Adrenal gland (tissue), 19 donors: ENCODE measurements at places on chromosomes 16 and 17.

GRCh38 chr16:83159049-83159448 lies 532.3 kb downstream of the CDH13 start:
- DNase-seq = no peak

DNA sequence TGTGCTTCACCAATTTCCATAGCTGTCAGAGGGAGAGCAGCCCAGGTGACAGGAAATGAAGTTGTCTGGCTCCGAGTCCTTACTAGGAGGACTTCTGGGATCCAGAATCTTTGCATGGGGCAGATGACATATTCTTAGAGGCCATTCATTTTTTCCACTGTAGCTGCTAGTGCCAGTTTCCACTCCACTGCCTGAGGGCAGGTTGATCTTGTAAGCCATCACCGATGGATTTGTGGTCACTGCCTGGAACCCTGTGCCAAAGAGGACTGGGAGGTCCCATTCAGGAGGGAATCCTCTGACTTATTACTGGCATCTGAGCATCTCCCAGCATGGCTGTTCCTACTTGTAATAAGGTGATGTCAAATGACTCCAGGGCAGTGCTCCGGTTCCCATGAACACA lies 144.1 kb upstream of the KCNJ18 start:
- no peak for DNase-seq

DNA sequence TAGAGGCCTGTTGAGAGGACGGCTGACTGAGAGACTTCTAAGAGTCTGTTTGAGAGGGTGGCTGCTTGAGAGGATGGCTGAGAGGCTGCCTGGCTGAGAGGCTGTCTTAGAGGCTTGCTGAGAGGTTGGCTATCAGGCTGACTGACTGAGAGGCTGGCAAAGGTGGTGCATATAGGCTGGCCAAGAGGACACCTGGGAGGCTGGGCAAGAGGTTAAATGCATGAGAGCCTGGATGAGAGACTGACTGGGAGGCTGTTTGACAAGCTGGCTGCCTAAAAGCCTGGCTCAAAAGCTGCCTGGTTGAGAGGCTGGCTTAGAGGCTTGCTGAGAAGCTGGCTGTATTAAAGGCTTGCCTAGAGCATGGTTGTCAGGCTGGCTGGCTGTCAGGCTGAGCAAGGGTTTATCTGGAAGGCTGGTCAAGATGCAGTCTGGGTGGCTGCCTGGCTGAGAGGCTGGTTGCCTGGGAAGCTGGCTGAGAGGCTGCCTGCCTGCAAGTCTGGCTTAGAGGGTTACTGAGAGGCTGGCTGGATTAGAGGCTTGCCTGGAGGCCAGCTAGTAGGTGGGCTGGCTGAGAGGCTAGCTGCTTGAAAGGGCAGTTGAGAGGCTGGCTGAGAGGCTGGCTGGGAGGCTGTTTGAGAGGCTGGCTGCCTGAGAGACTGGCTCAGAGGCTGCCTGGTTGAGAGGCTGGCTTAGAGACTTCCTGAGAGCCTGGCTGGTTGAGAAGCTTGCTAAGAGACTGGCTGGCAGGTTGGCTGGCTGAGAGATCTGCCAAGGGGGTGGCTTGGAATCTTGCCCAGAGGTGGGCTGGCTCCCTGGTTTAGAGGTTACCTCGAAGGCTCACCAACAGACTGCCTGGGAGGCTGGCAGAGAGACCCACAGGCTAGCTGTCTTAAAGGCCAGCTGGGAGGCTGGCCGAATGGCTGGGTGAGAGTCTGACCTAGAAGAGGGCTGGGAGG lies 38.3 kb upstream of the ACSM2B start:
- no peak for DNase-seq

GRCh38 chr17:81347437-81347836 lies 47.8 kb upstream of the BAHCC1 start:
- no peak for DNase-seq

GRCh38 chr17:8421571-8421970 lies 14.1 kb upstream of the NDEL1 start:
- no peak for DNase-seq

GRCh38 chr16:22323173-22323958 lies 26.2 kb downstream of the POLR3E start:
- no peak for DNase-seq

GRCh38 chr17:45225964-45226530 lies 4.4 kb downstream of the FMNL1 start:
- DNase-seq = peak; percentile 70

- no peak for DNase-seq
These were observed 217.3 kb upstream of the IRX3 start for GRCh38 chr16:54503856-54504219.

- DNase-seq = no peak
These were observed 5.4 kb upstream of the FSCN2 start for GRCh38 chr17:81522491-81523401.

DNA sequence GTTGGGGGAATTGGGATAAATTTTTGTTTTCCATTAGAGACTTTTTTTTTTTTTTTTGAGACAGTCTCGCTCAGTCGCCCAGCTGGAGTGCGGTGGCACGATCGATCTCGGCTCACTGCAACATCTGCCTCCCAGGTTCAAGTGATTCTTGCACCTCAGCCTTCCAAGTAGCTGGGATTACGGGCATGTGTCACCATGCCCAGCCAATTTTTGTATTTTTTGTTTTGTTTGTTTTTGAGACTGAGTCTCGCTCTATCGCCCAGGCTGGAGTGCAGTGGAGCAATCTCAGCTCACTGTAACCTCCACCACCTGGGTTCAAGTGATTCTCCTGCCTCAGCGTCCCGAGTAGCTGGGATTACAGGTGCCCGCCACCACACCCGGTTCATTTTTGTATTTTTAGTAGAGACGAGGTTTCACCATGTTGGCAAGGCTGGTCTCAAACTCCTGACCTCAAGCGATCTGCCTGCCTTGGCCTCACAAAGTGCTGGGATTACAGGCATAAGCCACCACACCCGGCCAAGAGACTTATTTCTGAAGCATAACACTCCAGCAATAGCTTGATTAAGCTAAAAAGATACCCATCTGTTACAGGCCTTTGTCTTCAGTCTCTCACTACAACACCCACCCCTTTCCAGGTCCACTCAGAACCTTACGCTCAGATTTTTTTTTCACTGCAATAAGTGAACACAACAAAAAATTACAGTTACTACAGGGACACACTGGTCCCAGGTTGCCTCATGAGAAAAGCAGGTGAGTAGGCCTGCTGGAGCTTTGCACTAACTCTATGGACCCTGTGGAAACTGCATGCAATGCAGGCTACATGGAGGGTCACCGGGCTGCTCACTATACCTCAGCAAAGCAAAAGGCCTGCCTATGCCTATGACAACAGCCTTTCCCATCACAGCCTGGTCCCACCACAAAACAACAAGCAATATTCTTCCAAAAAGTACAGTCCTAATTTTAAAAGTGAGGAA lies 34.6 kb downstream of the KANSL1 start:
- DNase-seq = no peak

DNA sequence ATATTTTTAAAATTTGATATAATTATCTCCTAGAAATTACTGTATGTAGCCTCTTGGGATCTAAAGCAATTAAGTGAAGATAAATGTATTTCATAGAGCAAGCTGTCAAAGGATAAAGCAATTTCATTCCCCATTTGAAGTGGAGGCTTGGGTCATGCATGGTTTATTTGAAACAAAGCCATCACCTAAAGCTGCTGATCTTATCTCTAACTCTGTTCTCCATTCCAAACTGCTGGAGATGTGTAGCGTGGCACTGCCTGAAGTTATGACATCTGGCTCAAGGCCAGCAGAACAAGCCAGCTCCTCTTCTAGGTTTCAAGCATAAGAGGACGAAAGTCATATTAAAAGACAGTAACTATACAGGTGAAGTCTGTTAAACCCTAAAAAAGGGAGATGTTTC lies 83.9 kb downstream of the HIC1 start:
- DNase-seq = peak; percentile 78

DNA sequence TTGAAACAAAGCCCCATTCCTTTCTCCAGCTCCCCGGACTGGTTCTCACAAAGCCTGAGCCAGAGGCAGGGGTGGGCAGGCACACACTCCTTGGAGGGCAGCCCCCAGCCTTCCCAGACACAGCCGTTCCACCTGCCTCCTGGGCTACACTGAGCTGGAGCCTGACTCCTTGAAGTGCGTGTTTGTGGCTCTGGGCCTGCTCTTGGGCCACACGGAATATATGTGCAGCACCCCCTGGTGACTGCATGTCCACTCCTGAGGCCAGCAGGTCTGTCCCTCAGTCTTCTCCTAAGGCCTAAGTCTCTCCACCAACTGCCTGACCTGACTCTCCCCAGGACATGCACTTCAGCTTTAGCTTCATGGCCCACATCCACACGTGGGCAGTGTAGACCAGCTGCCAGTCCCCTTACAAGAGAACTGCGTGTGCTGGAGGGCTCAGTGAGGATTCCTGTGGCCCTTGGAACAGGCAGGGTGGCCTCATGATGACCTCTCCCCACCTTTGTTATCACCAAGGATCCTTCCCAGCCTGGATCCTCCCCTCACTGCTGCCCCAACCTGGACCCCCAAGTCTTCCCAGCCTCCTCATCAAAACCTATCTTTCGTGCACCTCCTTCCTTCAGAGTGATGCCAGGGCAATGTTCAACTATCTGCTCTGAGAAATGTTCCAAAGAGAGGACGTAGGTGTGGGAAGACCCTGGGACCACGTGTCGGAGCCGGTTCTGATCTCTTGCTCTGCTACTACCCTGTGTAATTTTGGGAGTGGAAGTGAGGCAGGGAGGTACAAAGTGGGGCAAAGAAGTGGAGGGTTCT lies 12.4 kb upstream of the SLC6A2 start:
- DNase-seq = peak; percentile 58

- no peak for DNase-seq
These were observed 10.8 kb downstream of the MCRIP1 start for GRCh38 chr17:81822312-81822637.

- no peak for DNase-seq
These were observed 36.7 kb upstream of the ULK2 start for GRCh38 chr17:19904412-19904811.

DNA sequence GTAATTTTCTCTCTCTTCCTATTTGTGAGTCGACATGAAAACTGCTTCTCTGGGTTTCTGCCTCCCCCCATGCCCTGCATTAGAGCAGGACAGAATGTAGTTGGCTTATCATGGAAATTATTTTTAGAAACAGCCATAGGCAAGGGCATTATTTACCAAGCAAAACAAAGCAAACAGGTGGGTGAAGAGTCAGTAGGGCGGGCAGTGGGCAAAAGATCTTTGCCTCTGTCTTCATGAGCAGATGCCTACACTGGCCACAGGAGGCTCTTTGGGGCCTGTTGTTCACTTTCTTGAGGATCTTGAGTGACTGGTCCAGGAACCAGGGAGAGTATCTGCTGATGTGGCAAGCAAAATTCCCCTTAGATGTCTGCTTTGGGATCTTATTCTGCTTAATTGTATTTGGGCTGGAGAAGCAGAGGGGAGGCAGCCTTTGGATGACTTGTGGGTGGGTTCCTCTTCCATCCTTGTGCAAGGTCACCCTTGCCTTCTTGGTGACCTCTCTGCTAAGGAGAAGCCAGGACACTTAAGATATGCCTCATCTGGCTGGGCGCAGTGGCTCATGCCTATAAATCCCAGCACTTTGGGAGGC lies 42.5 kb upstream of the CLEC19A start:
- DNase-seq = no peak

- DNase-seq = no peak
These were observed 10.4 kb downstream of the ERAL1 start for GRCh38 chr17:28864991-28865849.

GRCh38 chr17:27994586-27994985 lies 47.9 kb upstream of the NLK start:
- DNase-seq = no peak

DNA sequence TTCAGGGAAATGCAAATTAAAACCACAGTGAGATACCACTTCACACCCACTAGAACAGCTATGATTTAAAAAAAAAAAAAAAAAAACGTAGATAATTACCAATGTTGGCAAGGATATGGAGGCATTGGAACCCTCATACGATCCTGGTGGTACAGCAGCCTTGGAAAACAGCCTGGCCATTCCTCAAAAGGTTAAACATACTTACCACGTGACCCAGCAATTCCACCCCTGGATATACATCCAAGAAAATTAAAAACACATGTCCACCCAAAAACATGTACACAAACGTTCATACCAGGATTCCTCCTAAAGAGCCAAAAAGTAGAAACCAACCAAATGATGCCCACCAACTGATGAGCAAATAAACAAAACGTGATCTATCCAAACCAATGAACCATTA lies 68.1 kb downstream of the GAS7 start:
- DNase-seq = no peak

GRCh38 chr17:30234964-30235363 lies 533 bp downstream of the SLC6A4 start:
- DNase-seq = no peak

- DNase-seq = no peak
These were observed 70.4 kb downstream of the ZDHHC7 start for GRCh38 chr16:84940670-84941551.

DNA sequence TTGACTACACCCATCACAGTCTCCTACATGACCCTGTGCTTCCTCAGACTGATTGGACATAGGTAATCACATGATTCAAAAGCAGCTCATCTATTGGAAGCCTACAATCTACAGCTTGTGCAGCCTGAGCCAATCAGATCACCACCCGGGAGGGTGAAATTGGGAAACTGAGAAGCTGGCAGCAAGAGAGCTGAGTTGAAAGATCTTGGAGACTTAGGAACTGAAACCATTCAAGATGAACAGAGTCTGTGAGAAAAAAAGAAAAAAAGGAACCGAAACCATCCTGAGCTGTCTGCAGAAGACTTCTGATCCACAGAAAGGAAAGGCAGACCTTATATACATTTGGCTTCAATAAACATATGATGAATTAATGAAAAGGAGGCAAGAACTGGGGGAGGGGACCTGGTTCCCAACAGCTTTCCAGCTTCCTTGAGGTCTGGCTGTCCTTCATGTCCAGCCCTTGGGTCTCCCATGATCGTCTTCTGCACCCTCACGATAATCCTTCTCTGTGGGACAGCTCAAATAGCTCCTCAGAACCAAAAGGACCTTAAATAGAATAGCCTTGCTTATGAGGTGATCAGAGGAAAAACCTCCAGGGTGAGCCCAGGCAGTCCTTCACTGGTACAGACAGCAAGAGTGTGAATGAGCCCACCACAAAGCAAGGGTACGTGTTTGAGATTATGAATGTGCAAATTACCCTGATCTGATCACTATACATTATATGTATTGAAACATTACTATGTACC lies 32.6 kb downstream of the PLXDC1 start:
- DNase-seq = no peak

DNA sequence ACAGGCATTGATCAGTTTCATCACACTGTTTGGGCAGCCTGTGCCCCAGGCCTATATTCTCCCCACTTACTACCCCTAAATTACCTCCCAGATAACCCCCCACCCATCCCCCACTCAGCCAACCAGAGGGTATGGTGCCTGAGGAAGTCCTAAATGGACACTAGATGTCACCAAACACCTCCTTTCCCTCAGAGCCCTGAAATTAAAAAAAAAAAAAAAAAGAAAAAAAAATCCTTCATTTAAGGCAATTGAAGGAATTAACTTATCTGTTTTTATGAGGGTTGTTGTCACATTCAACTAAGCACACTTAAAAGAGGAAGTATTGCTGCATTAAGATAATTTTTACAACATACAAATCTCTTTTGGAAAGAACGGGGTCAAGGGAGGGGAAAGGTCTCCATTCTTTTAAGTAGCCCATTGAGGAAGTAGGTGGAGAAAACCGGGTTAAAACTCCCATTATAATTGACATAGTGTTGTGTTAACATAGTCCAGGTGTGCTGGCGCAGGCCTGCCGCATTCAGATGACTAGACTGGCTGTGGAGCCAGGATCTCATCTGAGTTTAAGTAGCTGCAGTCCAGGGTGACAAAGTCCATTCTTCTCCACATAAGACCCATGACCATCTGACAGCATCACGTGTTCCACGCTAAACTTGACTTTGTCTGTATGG lies 46.3 kb downstream of the SNX11 start:
- DNase-seq = peak; percentile 46

GRCh38 chr16:68346892-68347480 lies 36.2 kb downstream of the PRMT7 start:
- no peak for DNase-seq

GRCh38 chr16:11256661-11257130 lies 692 bp upstream of the SOCS1 start:
- DNase-seq = peak; percentile 63
